ENCODE measurements at places on chromosomes 5 and 9. TPM values are rescaled to one million over a fixed set of nuclear protein-coding genes. Genes with fewer than 3 reads are reported as not detected.

The EQTN gene
- 1.6 TPM for total RNA-seq

The HRCT1 gene
- total RNA-seq, result not detected

The ITGA2 gene
- total RNA-seq, result 5.5 TPM

The ACTBL2 gene
- total RNA-seq, result not detected

The MAMDC4 gene
- total RNA-seq, result 2.5 TPM

The GPX3 gene
- total RNA-seq, result 12.3 TPM

The PCSK1 gene
- 1.6 TPM for total RNA-seq

The CCL19 gene
- total RNA-seq, result not detected

The C9orf153 gene
- total RNA-seq, result 0.62 TPM

The MACROH2A1 gene
- 101 TPM for total RNA-seq

The NAIF1 gene
- 6.4 TPM for total RNA-seq

The CCNI2 gene
- total RNA-seq, result 0.16 TPM

The CCDC107 gene
- total RNA-seq, result 10.5 TPM

The RAB3C gene
- 38.1 TPM for total RNA-seq

The NR5A1 gene
- under 0.01 TPM for total RNA-seq

The BARHL1 gene
- total RNA-seq, result not detected

The MAP1B gene
- total RNA-seq, result 593 TPM

The SIT1 gene
- total RNA-seq, result not detected

The P4HA2 gene
- total RNA-seq, result 15.3 TPM

The VLDLR gene
- total RNA-seq, result 45.7 TPM

The TEX48 gene
- not detected for total RNA-seq

The PTGER4 gene
- total RNA-seq, result 3.3 TPM

The GABRB2 gene
- 98.1 TPM for total RNA-seq

The RFESD gene
- 1.4 TPM for total RNA-seq

The OR1J2 gene
- not detected for total RNA-seq

The CDH10 gene
- 50.1 TPM for total RNA-seq

The PCDHB7 gene
- 13.4 TPM for total RNA-seq

The SHLD3 gene
- total RNA-seq, result 17.2 TPM

The STOM gene
- total RNA-seq, result 25.1 TPM

The HDHD3 gene
- 5.6 TPM for total RNA-seq

The APBB3 gene
- total RNA-seq, result 24.5 TPM

The ANKDD1B gene
- total RNA-seq, result 1.7 TPM

The FOXD4L6 gene
- 0.31 TPM for total RNA-seq

The GDNF gene
- not detected for total RNA-seq
